ENCODE measurements at places on chromosomes 12 and 14.

DNA sequence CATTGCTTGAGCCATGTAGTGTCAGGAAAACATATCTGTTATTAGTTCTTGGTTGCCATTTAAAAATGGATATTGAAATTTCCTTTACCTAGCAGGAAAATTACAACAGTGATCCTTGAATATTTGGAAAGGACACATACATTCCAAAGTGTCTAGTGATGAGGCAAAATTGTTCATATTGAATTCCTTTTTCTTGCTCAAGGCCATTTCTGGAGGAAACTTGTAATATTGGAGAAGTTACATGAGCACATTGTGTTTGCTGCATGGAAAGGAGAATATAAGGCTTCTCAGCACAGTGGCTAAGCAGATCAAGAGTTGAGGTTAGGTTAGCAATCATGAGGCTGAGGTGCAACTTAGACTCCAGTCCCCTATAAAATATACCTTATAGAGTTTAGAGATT is 121.9 kb downstream of the PDE3A start:
- DNase-seq, result no peak

DNA sequence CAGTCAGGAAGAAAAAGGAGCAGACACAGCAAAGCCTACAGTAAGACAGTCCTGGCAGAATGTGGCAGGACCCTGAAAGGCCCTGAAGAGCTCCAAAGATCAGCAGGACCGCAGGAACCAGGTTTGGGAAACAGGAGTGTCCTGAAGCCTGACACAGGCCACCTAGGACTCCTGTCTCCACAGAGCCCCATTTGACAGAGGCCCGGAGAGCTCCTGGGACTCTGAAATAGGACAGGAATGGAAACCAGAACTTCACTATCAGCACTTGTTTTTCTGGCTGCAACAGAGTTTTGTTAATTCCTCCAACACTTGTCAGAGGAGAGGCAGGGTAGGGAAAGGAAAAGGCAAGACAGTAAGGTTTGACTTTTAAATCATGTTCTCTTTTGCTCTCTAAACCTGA is 12.9 kb downstream of the STXBP6 start:
- no peak for DNase-seq

- DNase-seq, result no peak
Measured at GRCh38 chr14:59389936-59390335, 75.2 kb downstream of the GPR135 start.

DNA sequence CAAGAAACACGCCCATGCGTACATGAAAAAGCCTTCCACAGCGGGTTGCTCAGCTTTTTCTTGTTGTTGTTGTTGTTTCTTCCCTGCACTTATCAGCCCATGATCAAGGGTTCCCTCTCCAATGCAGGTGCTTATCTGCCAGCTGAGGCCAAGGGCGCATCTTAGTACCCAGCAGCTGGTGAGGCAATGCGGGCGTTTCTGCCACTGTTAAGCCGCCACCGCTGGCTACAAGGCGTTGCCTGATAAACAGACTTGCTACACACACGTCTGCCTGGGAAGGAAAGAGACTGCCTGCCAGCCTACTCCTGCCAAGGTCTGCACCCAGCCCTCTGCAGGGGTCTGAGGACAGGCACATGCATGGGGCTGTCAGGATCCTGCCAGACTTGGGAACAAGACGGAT is 345.9 kb downstream of the BCL11B start:
- DNase-seq, result no peak

GRCh38 chr14:36493761-36494160 is 26.3 kb downstream of the NKX2-1 start:
- DNase-seq, result peak; percentile 56

DNA sequence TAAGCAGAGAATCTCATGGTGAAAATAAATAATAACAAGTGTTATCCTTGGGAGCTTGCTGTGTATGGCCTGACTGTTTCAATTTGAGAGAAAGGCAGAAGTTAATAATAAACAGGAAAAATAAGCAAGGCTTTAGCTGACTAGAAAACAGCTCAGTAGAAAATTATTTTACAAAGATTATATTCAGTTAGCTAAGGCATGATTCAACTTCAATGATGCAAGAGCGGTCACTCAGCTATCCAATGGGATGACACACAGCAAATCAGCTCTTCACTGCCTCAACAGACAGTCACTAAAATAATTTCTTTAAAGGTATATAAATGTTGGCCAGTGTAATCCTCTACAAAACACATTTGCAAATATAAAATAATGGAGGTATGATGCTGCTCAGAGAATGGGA is 18.6 kb downstream of the GSTZ1 start:
- no peak for DNase-seq

- DNase-seq, result no peak
Measured at GRCh38 chr12:58487678-58488161, 432.6 kb downstream of the LRIG3 start.

DNA sequence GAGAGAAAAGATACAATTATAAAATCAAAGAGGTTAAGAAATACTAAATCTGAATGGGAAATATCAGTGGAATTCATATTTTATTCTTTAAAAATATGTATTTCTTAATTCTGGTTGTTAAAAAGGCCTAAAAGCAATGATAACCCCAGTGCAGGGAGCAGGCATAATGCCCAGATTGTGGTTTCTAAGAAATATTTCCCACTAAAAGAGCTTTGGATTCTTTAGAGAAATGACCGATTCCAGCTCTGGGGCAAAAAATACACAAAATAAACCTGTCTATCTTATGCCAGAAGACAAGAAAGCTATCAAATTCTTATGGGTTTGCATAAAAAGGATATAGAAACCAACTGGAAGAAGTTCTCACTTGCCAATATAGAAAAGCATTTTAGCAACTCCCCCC is 71.6 kb downstream of the PDE6H start:
- DNase-seq, result no peak

GRCh38 chr12:26622601-26623000 is 210.4 kb downstream of the ITPR2 start:
- DNase-seq, result no peak

Data from NCI-H1092 treated with DMSO at 0.1 percent for 48 hours (cell line).